ENCODE measurements at places on chromosomes 4 and X. TPM values are rescaled to one million over a fixed set of nuclear protein-coding genes. Genes with fewer than 3 reads are reported as not detected.

MAOB gene
- total RNA-seq: not detected

RNF175 gene
- not detected for total RNA-seq

ZNF674 gene
- 6.4 TPM for total RNA-seq

MAGEC3 gene
- not detected for total RNA-seq

PLCXD1 gene
- total RNA-seq: 60.1 TPM

VSIG1 gene
- 0.11 TPM for total RNA-seq

UBE2D3 gene
- 623 TPM for total RNA-seq

FRMD7 gene
- total RNA-seq: under 0.01 TPM

CXCL9 gene
- not detected for total RNA-seq

NRK gene
- 6.1 TPM for total RNA-seq

DACH2 gene
- not detected for total RNA-seq

HPGDS gene
- not detected for total RNA-seq

STPG2 gene
- total RNA-seq: 1.2 TPM

USP26 gene
- not detected for total RNA-seq

NUP54 gene
- total RNA-seq: 41.2 TPM

SPINK2 gene
- total RNA-seq: not detected

FGG gene
- total RNA-seq: not detected

FAAH2 gene
- total RNA-seq: 0.11 TPM

ATP8A1 gene
- under 0.01 TPM for total RNA-seq

MAGEB1 gene
- total RNA-seq: not detected

DSPP gene
- not detected for total RNA-seq

PLXNB3 gene
- 0.39 TPM for total RNA-seq

UGT2B10 gene
- total RNA-seq: not detected

CC2D2A gene
- total RNA-seq: 19.6 TPM

HGFAC gene
- total RNA-seq: not detected

NLRP2B gene
- not detected for total RNA-seq

SLC35A2 gene
- 20.8 TPM for total RNA-seq

FAM47A gene
- total RNA-seq: not detected

CABS1 gene
- not detected for total RNA-seq

CCDC110 gene
- total RNA-seq: 0.39 TPM

ADAMTS3 gene
- total RNA-seq: 0.39 TPM

ITGB1BP2 gene
- 3.1 TPM for total RNA-seq

DCAF8L2 gene
- total RNA-seq: not detected

NEXMIF gene
- total RNA-seq: under 0.01 TPM
